ENCODE measurements at places on chromosomes 7 and 10.
A peak's percentile ranks its signal among the peaks of the same experiment; 100 is the strongest.

DNA sequence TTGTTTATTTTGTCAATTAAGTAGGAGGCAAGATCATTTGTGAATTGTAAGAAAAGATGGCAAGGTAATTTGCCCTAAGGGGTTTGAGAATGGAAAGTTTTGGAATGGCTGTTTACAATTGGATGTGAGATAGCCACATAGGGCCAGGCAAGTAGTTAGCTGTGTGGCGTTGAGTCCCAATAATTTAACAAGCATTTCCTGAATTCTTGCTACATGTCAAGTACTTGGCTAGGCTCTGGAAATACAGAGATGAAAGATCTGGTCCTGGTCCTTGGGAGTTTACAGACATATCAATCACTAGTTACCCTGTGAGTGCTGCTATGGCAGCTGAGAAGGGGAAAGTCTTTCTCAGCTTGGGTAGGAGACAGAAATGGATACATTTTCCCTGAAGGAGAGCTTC lies 401.6 kb downstream of the SUGCT start:
- no peak for DNase-seq

DNA sequence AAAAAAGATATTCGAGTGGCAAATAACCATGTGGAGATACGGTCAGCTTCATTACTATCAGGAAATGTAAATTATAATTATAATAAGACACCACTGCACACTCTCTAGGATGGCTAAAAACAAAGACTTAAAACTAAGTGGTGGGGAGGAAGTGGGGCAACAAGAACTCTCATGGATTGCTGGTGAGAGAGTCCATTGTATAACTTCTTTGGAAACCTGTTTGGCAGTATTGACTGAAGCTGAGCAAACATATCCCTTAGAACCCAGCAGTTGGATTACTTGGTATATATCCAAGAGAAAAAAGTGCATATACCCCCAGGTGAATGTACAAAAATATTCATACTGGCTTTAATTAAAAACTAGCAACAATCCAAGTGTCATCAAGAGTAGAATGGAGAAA lies 133.7 kb upstream of the CTBP2 start:
- DNase-seq, result no peak

DNA sequence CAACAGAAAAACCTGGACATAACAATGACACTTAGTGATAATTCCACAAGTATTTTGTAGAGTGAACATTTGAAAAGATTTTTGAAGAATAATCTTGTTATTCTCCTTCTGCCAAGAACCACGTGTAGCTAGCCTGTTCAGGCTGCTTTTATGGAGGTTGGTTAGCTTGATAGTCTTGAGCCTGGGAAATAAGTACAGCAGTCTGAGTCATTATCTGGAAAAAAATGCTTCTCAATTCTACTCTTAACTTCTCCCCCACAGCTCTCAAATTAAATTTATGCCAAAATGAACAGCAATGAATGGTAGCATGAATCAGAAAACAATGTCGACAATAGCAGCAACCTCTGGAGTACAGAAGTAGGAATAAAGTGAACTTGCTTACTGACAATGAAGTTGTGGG lies 63.2 kb downstream of the GPR37 start:
- DNase-seq, result no peak

DNA sequence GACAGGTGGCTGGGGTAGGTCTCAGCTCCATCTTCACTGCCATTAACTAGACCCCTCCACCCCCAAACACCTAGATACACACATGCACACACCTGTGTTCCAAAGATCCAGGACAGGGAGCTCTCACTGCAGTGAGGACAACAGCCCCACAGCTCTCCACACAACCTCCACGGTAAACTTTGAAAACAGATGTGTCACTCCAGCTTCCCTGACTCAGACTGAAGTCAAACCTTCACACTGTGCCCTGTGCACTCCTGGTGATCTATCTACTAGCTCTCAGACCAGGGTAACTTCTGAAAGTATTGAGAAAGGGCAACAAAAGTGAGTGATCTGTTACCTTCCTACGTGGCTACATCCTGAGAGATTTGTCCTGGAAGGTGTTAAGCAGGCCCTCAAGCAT lies 519.8 kb downstream of the XPNPEP1 start:
- no peak for DNase-seq

DNA sequence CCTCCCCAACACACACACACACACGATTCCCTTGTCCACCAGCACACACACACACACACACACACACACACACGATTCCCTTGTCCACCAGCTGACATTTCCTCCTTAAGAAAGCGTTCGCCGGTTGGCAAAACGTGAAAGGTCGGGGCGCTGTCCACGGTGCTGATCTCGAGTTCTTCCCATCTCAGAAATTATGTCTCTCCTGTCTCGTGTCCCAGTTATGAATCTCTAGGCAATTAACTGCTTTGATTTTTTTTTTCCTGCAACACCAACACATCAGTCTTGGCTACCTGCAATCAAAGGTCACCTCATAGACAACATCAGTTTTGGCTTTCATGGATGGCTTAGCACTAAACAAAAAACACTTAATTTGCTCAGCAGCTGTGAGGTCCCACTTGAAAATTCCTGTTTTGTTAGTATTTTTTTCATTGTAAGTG lies 1.9 kb downstream of the INA start:
- peak; percentile 56 for DNase-seq

DNA sequence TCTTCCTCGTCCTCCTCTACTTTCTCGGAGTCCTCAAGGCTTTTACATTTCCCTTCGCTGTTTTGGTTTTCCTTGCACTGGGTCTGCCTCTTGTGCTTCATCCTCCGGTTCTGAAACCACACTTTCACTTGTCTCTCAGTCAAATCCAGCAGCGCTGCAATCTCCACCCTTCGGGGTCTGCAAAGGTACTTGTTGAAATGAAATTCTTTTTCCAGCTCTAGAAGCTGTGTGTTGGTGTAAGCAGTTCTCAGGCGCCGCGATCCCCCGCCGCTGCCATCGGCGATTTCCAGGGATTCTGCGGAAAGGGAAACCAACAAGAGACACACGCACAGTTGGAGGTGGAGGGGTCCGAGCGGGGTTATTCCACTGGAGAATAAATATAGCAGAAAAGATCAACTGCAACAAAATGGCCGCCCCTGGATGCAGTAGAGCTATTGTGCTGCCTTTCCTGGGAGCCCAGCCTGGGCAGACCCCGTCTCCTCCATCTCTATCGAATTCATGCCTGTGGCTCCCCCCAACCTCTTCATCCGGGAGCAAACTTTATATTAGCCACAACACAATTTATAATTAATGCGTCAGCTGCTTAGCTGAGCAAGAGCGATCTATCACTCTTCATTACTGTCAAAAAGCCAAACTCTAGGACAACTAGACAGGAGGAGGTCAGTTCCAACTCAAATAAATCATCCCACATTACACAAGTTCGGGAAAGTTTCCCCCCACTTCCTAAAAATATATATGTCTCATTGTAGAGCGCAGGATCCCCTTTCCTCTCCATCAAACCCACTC lies 1.1 kb downstream of the HOXA2 start:
- no peak for DNase-seq

Measured in erythroblast (primary cell).